Cortex of kidney (tissue), 1 donor: ENCODE measurements at places on chromosomes 2 and 18.

DNA sequence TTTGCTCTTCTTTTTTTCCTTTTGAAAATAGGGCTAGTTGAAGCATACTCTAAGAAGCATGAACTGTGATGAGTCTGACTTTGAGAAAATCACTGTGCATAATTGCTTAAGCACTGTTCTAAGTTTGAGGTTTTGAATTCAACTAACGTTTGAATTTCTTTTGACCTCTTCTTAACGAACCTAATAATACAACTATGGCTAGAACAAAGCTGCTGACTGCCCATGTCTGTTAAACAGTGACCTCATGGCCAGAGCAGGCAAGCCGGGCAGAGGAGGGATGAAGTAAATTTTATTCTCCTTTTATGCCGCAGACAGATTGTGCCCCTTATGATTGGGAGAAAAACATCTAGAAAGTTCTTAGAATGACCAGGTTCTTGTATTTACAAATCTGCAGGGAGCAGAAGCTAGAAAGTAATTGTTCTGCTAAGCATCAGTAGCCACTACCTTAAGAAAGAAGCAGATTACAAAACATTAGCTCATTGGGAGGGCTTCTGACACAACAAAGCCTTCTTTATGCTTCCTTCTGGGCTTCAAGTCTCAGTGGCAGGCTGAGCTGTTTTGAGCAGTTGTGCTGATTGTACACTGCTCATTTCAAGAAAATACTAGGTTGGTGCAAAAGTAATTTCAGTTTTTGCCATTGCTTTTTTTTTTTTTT is 97.8 kb upstream of the RASGRP3 start:
- no peak for DNase-seq

GRCh38 chr2:219908538-219908937 is 281.1 kb downstream of the SLC4A3 start:
- DNase-seq = no peak

DNA sequence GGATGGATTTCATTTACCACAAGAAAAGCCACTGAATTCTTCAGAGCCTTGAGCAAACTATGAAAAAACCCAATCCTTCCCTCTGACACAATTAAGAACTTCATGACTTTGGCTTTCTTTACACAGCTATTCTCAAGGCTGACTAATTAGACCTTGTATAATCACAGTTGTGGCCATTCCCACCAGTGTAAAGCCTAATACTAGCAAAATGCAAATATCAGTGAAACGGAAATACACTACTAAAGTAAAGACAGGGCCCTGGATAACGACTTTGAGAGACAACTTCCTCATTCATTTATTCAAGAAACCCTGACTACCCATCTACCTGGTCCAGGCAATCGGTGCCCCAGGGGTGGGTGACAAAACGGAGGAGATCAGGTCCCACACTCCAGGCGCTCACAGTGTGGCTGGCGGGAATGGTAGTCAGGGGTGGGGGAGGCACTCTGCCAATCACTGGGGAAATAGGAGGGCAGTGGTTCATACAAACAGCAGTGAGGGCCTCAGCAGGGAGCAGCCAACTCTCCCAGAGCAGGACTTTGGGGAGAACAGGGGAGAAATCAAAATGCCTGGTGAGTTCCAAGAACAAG is 28.1 kb downstream of the TMEM163 start:
- DNase-seq = no peak

DNA sequence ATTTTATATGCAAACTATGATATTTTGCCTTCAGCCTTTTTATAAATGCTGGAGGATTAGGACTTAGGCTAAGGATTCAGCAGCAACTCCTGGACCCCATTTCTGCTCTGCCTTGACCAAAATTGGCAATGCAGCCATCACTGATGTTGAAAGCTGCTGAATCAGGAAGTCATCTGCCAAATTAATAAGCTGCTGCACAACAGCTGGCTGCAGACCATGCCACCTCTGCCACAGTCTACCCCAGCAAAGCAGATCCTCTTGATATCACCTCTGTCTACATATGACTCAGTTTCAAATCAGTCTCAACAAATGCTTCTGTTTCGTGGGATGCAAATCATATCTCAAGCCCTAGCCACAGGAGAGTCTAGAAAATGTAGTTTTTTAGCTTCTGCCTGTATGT is 7.1 kb upstream of the SOS1 start:
- no peak for DNase-seq
